Activated T-helper 1 cell treated with Interleukin-2 at 50 U/mL for 16 hours (primary cell): ENCODE measurements at places on chromosomes 1 and 21.

- no peak for DNase-seq
These were observed 26.9 kb downstream of the CD84 start for GRCh38 chr1:160552425-160552824.

DNA sequence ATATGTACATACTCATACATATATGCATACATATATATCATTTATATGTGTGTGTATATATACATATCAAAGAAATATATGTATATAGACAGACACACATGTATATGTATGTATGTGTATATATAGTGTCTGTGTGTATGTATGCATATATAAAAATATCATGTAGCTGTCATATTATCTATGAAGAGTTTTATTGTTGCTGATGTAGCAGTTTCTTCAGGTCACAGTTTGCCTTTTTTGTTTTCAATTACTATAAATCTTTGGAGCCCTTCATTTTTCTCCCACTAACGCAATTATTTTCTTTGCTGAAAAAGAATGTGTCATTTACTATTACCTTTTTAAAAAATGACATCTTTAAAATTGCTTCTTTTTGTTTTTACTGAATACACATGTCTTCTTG lies 904.5 kb downstream of the PLA2G4A start:
- DNase-seq: no peak

DNA sequence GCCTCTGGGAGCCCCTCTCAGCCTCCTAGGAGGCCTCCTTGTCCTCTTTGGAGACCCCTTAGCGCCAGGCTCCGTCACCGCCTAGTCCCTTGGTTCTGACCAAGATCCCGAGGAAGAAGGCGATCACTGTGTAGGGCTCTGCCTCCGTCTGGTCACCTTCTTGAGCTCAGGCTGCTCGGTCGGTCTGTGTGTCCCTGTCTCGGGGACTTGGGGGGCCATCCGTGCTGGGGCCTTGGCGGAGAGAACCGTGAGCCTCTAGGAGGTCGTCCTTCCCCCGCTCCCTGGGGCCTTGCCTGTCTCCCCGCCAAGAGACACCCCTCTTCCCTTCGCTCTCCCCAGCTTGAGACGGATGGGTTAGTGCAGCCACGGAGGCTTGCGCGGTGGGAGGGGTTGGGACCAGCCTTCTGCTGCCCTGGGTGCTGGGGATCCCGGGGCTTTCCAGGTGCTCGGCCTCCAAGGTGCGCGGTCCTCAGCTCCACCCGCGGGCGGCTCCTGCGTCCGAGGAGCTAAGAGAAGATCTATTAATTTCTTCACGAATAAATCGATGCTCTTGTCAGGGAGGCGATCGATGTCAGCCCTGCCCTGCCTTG lies 701 bp upstream of the INSRR start:
- DNase-seq: no peak

GRCh38 chr1:212953321-212953720 lies 3.0 kb downstream of the VASH2 start:
- DNase-seq: no peak

DNA sequence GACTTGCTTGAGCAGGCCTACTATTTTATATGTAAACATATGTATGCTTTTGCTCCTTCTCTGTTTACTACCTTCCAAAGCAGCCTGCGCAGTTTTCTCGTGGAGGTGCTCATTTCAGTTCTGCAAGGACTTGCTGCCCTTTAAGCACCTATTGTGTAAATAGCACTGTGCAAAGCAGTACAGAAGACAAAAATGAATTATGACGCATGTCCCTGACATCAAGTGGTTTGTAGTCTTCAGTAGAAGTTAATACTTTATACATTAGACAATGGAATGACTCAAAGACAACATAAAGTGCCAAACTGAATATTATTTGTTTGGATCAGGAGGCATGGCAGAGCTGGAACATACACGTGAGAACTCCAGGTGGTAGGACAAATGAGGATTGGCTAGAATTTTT lies 611.7 kb downstream of the LMO4 start:
- DNase-seq: no peak

DNA sequence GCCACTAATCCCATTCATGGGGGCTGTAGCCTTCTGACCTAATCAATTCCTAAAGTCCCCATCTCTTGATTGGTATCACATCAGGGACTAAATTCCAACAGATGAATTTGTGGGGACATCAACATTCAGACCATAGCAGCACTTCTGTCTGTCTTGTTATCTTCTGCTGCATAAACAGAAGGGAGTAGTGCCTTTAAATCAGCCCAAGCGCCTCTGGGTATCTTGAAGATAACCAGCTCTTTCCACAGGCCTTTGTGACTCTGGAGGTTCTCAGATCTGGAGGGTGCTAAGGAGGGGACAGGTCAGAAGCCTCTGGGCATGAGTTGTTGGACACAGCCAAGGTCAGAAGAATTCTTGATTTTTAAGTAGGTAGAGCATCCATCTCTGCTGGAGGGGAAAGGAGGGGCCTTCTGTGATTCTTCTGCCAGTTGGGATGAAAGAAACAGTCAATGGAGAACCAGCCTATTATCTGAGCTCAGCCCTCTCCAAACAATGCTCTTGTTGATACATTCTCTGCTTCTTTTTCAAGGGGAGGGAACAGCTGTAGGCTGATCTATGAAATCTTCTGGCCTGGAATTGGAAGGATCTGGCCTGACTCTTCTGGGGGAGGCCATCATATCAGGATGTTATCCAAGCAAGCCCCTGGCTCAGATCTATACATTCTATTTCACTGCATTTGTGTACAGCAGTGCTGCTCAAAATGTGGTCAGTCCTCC lies 31.3 kb upstream of the LRIG2 start:
- DNase-seq: no peak

DNA sequence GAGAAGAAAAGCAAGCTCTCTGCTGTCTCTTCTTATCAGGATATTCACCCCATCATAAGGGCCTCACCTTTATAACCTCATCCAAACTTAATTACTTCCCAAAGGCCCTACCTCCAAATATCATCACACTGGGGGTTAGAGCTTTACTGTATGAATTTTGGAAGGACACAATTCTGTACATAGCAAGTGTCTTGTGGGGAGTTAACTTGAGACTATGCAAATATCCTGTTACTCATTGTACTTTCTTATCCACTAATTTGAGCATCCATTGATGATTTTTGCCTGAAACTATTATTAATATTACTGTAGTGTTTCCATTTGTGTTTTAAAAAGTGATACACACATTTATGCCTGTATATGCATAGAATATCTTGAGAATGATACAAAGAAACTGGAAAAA lies 129.1 kb upstream of the IVNS1ABP start:
- no peak for DNase-seq

DNA sequence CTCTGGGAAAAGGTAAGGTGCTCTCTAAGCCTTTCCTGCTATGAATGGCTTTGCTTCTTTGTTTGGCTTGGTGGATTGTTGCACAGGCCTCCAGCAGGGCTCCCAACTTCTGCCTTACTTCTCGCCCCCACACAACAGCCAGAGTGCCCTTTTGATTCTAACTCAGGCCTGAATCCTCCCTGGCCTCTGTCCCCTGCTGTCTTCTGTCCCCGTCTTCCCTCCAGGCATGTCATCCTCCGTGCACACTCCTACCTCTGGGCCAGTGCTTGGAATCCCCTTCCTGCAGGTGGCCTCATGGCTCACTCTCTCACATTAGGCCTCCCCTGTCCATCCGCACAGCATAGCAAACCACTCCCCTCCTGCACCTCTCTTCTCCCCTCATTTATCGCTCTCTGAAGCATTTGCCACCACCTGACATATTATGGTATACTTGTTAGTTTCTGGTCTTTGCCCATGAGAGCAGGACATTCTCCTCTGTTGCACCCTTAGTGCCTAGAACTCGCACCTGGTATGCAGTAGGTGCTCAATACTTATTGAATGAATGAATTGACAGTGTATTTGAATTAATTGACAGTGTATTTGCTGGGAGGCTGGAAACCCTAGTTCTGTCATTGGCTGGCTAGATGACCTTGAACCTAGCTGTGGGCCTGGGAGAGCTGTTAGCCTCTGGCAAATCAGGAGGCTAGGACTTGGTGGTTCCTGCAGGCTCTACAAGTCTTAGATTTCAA lies 2.9 kb downstream of the ZDHHC18 start:
- no peak for DNase-seq

DNA sequence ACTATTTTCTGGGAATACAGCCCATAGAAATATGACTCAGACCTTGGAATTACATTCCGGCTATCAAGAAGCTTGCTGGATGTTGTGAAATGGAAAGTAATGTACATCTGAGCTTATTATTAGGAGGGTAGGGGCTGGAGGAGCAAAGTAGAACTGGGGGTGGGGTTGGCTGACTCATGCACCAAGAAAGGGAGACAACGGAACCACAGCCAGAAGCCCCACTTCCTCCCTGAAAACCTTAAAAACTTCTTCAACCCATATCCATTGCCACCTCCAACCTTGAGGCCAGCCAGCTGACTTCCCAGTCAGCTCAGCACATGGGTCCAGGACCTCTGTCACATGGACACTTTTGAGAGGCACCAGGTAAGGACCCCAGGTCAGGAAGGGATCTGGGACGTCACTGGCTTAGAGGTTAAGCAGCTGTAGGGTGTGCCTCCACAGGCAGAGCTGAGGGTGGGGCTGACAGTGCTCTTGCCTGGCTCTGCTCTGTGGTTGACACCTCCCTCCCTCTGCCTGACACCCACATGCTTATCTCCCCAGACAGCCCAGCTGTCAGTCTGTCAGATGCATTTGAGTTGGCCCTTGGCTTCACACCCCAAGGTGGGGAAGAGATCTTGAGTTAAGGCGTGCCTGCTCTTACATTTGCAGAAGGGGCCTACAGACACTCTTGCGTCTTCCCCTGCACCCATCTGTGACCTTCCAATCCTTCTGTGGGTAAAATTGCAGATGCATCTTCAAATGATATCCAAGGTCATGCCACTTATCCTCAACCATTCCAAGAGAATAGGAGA lies 5.7 kb upstream of the ZNF683 start:
- peak; percentile 74 for DNase-seq

GRCh38 chr1:206461602-206462455 lies 8.4 kb upstream of the IKBKE start:
- DNase-seq: peak; percentile 51

- DNase-seq: no peak
These were observed 46.9 kb downstream of the IL23R start for GRCh38 chr1:67213164-67213563.

- DNase-seq: no peak
These were observed 36.2 kb downstream of the MEF2D start for GRCh38 chr1:156464335-156464734.

- DNase-seq: no peak
These were observed 5.2 kb downstream of the SRM start for GRCh38 chr1:11054666-11055065.

DNA sequence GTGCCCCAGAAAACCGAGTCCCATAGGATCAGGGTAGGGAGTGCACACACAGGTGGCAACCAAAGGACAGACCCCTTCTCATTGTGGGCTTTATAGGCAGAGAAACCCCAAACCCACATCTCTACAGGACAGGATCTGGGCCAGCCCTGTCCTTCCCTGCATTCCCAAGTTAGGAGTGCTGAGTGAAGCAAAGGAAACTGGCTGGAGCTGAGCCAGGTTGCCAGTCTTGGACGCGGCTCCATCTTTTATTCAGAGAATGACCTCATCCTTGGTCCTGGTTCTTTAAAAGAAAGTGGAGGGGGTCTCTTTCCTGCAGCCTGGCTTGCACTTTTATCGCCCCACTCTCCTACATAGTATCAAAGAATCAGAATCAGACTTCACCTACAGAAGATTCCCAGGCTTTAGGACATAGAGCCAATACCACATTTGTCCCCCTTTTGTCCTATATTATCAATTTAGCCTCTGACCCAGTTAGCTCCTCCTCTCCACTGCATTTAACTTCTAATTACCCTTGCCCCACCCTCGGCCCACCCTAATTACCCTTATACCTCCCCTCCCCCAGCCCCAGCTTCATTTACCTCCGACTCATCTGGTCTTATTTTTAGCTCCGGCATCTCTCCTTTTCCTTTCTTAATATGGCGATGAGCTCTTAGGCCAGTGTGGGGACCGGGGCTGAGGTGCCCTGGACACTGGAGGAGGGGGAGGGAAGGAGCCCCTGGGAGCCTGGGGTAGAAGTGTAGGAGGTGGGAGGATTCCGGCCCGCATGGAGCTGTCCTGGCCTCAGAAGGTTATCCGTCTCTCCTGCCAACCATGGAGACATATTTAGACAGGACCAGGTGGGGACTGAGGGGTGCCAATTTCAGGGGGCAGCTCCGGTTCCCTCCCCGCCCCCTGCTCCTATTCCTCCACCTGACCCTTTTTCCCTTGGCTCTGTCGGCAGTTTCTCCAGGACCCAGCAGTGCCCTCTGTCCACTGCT lies at the start of gene CASQ1:
Gene CASQ1 (plus strand): TSS at position 927 of the 977 bp plus-strand sequence. CDS start 177 bp downstream, outside the sequence.
- DNase-seq: no peak

GRCh38 chr21:35072960-35073359 lies 23.9 kb upstream of the RUNX1 start:
- no peak for DNase-seq

- no peak for DNase-seq
These were observed 427.8 kb upstream of the ZP4 start for GRCh38 chr1:238318294-238319110.

DNA sequence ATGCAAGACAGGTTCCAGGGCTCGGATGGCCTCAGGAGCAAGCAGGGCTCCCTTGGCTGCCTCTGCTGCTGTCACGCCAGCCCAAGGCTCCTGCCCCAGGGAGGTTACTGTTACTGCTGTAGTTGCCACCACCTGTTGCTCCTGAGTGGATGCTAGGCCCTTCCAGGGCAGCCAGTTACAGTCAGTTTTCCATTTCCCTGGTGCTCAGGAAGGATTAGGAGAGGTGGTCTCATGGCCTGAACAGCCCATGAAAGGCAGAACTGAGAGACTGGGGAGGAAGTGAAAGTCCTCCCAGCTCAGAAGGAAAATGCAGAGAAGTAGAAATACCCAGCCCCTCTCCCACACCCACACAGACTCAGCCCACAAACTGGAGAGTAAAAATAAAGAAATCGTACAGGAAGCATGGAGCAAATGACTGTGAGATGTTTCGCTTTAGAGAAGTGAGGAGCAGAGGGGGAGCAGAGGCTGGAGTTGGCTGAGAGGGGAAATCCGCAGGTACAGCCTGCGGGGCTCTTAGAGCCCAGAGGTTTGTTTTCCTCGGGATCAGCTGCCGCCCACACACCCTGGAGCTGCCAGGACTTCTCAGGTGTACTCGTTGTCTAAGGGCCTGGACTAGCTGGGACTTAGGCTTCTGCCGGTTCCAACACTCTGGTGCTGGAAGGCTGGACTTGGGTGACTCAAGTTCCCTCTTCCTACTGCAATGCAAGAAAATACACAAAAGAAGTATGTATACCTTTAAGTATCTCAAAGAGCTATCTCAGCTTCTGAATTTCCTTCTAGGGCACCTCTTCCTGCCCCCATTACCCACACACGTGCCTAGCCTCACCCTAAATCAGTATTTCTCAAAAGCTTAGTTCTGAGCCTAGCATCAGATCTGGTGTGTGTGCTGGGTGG lies 2.3 kb downstream of the IL6R start:
- no peak for DNase-seq

DNA sequence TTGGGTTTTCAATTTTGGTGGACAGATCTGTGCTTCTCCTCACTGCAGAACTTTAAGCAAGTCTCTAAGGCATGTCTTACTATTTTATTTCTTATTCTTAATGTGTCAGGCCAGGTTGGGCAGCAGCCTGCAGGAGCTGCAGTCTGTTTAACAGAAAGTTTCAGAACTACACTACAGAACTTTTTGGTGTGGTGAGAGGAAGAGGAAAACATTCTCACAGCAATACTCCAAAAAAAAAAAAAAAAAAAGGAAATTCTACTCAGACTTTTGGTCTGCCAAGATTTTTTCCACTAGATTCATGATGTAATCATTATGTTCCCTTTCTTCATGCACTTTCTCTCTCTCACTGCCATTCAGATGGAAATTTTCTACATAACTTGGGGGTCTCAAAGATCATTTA lies 255.2 kb downstream of the COL11A1 start:
- DNase-seq: no peak
